ENCODE measurements at places on chromosomes 3 and 15.

DNA sequence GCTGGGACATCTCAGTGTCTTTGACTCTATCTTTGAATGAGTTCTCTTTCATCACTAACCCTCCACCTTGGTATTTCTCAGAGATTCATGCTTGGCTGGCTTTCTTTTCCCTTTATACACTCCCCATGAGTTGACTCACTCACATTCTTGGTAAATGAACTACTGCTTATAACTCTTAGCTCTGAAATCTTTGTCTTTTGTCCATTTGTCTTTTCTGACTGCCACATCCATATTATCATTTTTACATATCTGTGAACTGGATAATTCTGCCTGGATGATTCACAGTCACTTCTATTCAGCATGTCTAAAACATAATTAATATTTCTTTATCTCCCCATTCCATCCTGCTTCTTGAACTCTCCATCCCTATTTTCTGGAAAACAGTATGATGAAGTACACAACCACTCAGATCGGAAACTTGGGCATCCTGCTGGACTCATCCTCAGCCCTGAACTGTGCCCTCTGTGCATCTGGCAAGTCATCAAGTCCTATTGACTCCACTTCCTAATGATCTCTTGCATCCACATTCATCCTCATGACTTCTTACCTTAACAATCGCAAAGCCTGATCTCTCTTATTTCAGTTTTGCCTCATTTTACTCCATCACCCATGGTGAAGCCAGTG lies 66.9 kb downstream of the KCNAB1 start:
- DNase-seq = peak; percentile 24

GRCh38 chr15:39785139-39785538 lies 2.5 kb upstream of the FSIP1 start:
- no peak for DNase-seq

DNA sequence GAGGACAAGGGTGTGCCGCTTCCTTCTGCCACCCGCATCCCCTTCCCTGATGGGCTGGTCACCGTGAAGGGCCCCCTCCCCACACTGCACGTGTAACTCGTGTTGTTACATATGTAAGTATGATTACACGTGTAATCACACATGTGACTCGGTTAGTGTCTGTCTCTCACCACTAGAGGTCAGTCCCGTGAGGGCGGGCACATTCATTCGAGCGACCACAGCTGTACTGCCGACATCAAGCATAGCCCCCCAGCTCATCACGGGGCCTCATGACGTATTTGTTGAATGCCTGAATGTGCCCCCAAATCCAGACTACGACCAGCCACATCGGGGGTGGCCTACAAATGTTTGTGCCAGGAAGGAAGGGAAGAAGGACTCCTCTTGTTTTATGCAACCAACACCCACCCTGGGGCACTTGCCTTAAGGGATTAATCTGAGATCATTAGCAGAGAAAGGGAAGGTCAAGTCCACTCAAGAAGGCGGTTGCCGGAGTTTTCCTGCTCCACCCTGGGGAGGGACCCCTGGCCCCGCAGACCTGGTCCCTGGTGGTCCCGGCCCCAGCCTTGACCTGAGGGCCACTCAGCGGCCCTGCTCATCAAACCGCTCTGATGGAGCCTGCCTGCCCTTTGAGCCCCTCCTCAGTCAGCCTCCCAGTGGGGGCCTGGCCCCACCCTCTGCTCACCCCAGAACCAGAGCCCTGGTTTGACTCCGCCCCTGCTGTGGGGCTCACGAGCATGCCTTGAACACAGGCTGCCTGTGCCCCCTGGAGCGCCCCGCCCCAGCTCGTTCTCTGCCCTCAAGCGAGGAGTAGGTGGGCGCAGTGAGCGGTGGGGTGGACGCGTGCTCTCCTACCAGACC lies 52.8 kb downstream of the RGMA start:
- peak; percentile 25 for DNase-seq

- peak; percentile 10 for DNase-seq
Observed at GRCh38 chr3:27504749-27505148, 20.6 kb upstream of the SLC4A7 start.

GRCh38 chr3:32421185-32421584 lies 29.5 kb downstream of the CMTM7 start:
- DNase-seq = no peak

DNA sequence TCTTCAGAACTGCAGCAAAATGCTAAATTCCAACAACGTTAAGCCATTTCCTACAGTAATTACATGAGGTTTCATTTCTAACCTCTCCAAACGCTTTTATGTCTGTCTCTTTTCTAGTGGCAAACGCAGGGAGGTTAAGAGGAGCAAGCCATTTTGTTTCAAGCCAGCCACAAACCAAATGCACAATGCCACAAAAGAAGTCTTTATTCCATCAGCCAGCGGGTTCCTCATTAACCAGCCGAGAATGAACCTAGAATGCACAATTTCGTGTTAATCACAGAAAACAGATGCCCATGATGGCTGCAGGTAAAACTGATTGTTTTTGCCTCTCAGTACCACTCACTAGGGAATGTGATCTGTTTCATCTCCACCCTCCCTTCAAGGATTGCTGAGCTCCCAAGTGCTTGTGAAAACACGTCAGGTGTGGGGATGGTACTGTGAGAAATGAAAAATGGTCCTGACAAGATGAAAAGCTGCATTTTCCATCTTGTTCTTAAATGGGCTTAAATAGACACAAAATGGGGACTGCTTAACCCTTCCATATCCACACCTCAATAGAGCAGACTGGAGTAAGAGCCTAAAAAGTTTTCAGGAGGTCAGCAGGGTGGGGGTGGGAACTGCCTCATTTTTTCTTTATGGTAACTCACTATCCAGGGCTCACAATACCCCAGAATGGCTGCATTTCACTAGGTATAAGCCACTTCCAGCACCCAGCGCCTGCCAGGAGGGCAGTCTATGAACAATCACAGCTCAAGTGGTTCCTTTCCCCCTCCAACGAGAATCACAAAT lies 277.1 kb downstream of the MAGI1 start:
- no peak for DNase-seq

- no peak for DNase-seq
Observed at GRCh38 chr3:123352134-123352554, 96.7 kb downstream of the ADCY5 start.

DNA sequence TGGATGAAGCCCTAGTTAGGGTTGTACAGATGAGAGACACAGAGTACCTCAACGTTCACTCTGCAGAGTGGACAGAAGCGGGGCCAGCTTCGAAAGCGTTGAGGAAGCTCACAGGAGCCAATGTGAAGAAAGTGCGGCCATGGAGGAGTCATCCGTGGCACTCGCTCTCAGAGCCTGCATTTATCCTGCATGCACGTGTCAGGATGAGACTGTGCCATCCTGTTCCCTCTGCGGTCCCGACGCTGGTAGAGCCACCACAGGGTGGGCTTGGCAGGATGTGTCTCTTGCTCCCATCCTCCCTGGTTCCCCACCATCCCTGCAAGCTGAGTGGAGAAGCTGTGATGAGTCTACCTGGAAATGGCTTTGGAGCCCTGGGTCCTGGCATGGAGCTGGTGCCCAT lies 39.3 kb downstream of the KLHL25 start:
- no peak for DNase-seq
